Skin of body (tissue), 3 donors: ENCODE measurements at places on chromosomes 2 and 18.

GRCh38 chr2:20207051-20207450, 17.9 kb downstream of the SDC1 start:
- no peak for DNase-seq

DNA sequence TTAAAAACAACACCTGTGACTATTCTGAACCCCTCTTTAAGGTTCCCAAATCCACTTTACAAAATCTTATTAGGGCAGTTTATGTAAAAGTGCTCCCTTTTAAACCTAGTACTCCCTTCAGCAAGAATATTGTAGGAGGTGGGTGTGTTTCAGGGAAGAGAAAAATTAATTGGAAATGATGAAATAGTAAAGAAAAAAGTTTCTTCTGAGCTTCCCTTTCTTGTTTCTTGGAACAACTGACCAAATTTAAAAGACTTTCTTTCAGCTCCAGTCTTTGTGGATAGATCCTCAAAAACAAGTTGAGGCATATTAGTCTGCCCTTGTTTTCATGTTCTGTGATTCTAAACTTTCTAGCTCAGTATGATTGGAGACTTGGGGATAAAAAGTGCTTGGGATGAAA, 3.0 kb downstream of the VWA3B start:
- no peak for DNase-seq

DNA sequence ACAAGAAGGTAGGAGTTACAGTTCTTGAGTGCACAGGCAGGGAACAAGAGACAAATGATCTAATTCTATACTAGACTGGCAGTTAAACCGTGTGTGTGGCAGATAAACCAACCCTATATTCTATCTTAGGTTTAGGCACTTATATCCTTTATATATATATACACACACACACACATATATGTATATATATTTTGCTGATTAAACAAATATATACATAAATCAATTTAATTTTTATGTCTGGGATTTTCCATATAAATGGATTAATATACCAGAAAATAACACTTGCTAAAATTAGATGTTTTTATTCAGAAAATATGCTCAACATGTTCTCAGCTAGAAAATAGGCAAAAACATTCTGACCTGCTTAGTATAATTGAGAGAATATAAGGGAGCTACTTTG, 887.9 kb upstream of the KLHL29 start:
- no peak for DNase-seq

- DNase-seq = no peak
Measured at GRCh38 chr2:236052926-236053821, 115.0 kb downstream of the GBX2 start.

DNA sequence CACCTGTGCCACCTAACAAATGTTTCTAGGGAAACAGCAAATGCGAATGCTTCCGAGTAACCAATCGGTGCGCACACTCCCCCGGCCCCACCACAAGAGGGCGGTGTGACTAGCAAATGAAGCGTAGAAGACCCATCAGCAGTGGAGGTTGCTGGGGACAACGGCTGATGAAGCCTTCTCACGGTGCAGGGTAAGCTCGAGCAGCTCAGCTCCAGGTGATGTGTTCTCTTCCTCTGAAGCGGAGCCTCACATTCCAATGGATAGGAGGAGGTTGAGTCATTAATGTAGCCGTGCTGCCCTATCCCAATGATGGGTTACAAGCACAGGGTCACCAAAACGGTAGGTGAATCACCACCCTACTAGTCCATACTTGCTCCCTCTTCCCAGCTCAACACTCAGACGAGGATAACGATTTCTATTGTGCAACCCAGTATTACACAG, 127.6 kb upstream of the TWIST2 start:
- no peak for DNase-seq

GRCh38 chr2:217103752-217104545, 244.1 kb upstream of the TNP1 start:
- no peak for DNase-seq

DNA sequence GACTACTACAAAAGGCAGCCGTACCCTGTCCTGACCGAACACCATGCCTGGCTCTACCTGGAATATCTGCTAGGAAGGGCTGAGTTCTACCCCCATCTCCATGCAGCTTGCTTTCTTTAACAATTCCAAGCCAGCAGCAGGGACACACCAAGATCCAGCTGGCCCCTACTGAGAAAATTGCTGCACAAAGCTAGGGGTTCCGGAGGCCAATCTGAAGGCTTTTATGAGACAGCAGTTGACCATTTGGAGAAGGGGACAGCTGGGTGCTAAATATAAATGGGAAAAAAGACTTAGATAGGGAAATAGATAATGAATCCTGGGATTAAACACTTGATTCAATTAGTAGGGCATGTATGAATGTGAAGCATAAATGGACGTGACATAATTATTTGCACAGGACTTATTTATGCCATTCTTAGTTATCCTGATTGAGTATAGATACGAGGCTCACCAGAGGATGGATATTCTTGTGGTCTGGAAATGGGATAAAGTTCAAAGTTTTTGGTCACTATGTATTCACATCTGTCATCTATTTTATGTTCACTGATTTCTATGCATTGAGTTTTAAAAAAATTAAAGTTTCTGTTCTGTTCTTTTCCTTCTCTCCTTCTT, 204.0 kb downstream of the ZNF521 start:
- no peak for DNase-seq

GRCh38 chr2:233711312-233712008, 1.2 kb upstream of the UGT1A5 start:
- DNase-seq = peak; percentile 11

DNA sequence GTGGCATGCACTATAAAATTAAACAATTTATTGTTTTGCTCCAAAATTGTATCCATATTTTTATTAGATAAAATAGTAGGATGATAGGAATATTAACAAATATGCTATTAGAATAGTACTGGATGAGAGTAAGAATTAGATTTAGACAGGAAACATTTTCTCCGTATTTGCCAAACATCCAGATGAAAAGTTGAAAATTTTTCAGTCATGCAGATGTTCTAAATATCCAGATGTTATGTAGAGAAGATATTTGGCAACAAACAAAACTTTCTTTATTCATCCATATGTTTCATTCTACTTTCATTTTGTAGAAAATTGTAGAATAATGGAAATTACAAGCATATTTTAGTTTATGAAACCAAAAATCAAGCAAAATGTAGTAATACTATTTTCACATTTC, 45.2 kb upstream of the NEUROD1 start:
- peak; percentile 64 for DNase-seq
